ENCODE measurements at places on chromosomes 6 and 20.

DNA sequence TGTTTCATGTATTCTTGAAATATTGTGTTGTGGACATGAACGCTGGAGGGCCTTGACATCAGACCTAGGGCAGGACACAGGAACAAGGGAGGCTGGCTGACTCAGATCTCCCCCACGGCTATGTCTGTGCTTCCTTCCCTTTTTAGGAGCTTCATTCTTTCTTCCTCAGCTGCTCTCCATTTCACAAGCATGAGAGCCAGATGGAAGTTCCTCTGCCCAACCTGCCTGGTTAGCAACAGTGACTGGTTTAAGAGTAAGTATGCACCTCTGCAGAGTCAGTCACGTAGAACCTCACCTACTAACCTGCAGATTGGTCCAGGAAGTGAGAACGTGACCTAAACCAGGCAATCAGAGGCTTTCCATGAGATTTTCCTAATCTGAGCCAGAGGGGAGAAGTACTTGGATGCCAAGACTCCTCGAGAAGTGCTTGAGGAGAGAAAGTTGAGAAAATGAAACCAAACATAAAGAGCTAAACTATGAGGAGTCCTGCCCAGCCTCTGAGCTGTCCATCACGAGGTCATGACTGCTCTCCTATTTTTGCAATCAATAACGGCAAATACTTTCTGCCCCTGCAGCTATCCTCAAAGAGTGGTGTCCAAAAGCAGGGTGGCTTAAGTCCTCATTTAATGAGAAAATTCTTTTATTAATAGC lies 465.2 kb upstream of the CITED2 start:
- no peaks in the 10 kb centered on the region for H3K4me1 ChIP-seq
- no peak overlapping the region for H3K4me3 ChIP-seq
- H3K36me3 ChIP-seq: no peaks in the 10 kb centered on the region
- no peaks in the 10 kb centered on the region for H3K27me3 ChIP-seq

DNA sequence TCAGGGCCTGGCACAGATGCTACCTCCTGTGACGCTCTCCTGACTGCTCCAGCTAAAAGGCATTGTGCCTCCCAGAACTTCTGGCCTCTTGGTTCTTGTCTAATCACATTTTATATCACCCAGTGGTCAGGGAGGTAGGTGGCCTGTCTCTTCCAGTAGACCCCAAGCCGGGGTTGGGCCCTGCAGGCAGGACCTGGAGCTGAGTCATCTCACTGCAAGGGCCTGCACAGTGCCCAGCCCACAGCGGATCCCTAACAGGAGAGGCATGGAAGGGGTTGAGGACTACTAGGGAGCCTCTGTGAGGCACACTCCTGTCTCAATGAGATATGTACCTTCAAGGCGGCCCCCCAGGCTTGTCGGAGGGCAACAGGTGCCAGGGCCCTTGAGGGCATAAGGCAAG lies 6.4 kb downstream of the LEMD2 start:
- H3K27ac ChIP-seq: no peak overlapping the region
- peaks cover 99% of the 10 kb centered on the region for H3K36me3 ChIP-seq
- H3K4me3 ChIP-seq: no peak overlapping the region
- H3K27me3 ChIP-seq: no peaks in the 10 kb centered on the region

GRCh38 chr6:138227316-138227781 lies 9.1 kb upstream of the PBOV1 start:
- no peak overlapping the region for H3K4me3 ChIP-seq
- no peak for DNase-seq
- no peaks in the 10 kb centered on the region for H3K36me3 ChIP-seq

GRCh38 chr6:159929819-159930218 lies 39.0 kb downstream of the MAS1 start:
- no peak for DNase-seq
- no peaks in the 10 kb centered on the region for H3K4me1 ChIP-seq
- no peak overlapping the region for H3K4me3 ChIP-seq
- H3K27ac ChIP-seq: no peak overlapping the region
- no peaks in the 10 kb centered on the region for H3K27me3 ChIP-seq

GRCh38 chr6:133948472-133948871 lies 4.6 kb upstream of the TBPL1 start:
- H3K27ac ChIP-seq: no peak overlapping the region
- DNase-seq: no peak
- no peak overlapping the region for H3K4me3 ChIP-seq
- H3K4me1 ChIP-seq: peaks cover 13% of the 10 kb centered on the region
- no peaks in the 10 kb centered on the region for H3K36me3 ChIP-seq

DNA sequence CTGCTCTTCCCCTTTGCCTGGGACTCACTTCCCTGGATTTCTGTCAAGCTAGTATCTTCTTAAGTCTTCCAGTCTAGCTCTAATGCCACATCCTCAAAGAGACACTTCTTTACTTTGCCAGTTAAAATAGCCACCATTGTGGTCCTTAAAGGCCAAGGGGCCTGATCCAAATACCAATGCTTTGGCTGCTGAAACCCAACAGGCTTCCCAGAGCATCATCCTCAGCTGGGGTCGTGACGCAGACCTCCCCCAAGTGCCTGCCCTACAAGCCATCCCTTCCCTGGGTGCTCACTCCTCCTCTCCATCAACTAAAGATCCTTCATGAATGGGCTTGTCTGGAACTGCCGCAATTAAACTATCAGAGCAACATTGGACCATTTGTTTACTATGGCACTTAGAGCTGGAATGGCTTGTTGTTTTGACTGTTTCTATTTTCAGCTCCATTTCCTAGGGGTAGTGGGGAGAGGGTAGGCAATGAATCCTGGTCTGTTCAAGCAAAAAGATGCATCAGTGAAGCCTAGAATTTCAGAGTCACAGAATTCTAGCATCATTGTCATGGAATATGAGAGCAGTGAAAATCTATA lies 79.6 kb upstream of the SIRPA start:
- DNase-seq: no peak
- H3K4me1 ChIP-seq: peaks cover 27% of the 10 kb centered on the region
- no peaks in the 10 kb centered on the region for H3K36me3 ChIP-seq
- peaks cover 31% of the 10 kb centered on the region for H3K27me3 ChIP-seq
- H3K27ac ChIP-seq: no peak overlapping the region
- no peak overlapping the region for H3K4me3 ChIP-seq

DNA sequence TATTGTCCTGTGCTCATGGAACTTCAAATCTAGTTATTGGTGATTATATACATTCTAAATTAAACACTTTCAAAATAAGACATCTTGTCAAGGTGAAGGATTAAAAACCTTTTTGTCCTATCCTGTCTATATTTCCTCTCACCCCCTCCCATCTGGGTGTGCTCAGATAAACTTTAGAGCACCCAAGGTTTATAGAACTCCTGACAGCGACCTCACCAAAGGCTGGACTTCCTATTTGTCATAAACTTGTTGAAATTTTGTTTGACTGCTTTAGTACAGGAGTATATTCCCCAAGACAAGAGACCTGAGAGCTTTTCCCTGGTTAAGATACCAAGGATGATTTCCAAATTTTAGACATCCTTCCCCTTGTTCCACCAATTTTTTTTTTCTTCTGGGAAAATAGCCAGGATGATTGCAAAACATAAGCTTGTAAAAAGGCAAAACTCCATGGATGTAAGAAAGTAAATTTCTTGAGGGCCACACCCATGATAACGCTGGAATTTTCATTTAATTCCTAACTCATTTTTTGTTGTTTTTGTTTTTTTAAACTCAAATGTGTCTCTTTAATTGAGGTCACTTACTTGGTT lies 33.0 kb downstream of the CARMIL1 start:
- H3K36me3 ChIP-seq: no peaks in the 10 kb centered on the region
- H3K4me1 ChIP-seq: no peaks in the 10 kb centered on the region
- DNase-seq: no peak
- H3K4me3 ChIP-seq: no peak overlapping the region

GRCh38 chr6:32154514-32155161 lies 697 bp downstream of the PPT2 start:
- peak; percentile 75 for DNase-seq
- H3K4me1 ChIP-seq: peaks cover 25% of the 10 kb centered on the region
- peak overlapping the region; percentile 77 for H3K4me3 ChIP-seq

GRCh38 chr6:83815631-83816272 lies 37.4 kb upstream of the RIPPLY2 start:
- H3K27me3 ChIP-seq: no peaks in the 10 kb centered on the region
- no peaks in the 10 kb centered on the region for H3K36me3 ChIP-seq
- no peak for DNase-seq
- no peak overlapping the region for H3K27ac ChIP-seq
- H3K4me3 ChIP-seq: no peak overlapping the region

- H3K27ac ChIP-seq: no peak overlapping the region
- H3K27me3 ChIP-seq: no peaks in the 10 kb centered on the region
- H3K36me3 ChIP-seq: no peaks in the 10 kb centered on the region
Measured at GRCh38 chr6:149834513-149835481, 29.4 kb downstream of the LRP11 start.

GRCh38 chr20:844473-845225 lies 11.1 kb downstream of the FAM110A start:
- H3K4me3 ChIP-seq: no peak overlapping the region
- H3K4me1 ChIP-seq: peaks cover 9% of the 10 kb centered on the region
- peak; percentile 84 for DNase-seq

GRCh38 chr20:63968928-63969760 lies 586 bp downstream of the ZNF512B start:
- peak; percentile 72 for DNase-seq
- no peaks in the 10 kb centered on the region for H3K27me3 ChIP-seq
- H3K4me3 ChIP-seq: peak overlapping the region; percentile 79
- H3K4me1 ChIP-seq: peaks cover 19% of the 10 kb centered on the region
- H3K36me3 ChIP-seq: peaks cover 43% of the 10 kb centered on the region
- H3K27ac ChIP-seq: peak overlapping the region; percentile 87

DNA sequence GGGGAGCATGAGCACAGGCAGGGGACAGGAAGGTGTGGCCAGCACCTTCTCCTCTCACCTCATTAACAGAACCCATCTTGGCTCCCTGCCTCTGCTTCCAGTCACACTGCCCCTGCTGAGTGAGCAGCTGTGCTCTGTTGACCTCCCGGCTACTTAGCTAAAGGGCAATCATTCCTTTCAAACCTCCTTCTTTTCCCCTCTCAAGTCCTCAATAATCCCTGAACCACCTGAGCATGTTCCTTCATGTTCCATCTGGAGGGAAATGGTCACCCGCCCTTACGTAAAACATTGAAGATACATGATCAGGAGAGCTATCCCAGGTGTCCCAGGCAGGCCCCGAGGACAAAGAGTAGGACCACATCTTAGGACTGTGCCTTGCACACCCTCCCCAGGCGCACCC lies 21.7 kb upstream of the MRPS10 start:
- H3K27me3 ChIP-seq: no peaks in the 10 kb centered on the region
- H3K4me3 ChIP-seq: no peak overlapping the region
- H3K27ac ChIP-seq: no peak overlapping the region
- DNase-seq: no peak
- H3K36me3 ChIP-seq: peaks cover 18% of the 10 kb centered on the region
- H3K4me1 ChIP-seq: no peaks in the 10 kb centered on the region

GRCh38 chr20:5024103-5024502 lies 22.8 kb upstream of the SLC23A2 start:
- no peak overlapping the region for H3K4me3 ChIP-seq
- no peak for DNase-seq
- no peak overlapping the region for H3K27ac ChIP-seq
- no peaks in the 10 kb centered on the region for H3K4me1 ChIP-seq

DNA sequence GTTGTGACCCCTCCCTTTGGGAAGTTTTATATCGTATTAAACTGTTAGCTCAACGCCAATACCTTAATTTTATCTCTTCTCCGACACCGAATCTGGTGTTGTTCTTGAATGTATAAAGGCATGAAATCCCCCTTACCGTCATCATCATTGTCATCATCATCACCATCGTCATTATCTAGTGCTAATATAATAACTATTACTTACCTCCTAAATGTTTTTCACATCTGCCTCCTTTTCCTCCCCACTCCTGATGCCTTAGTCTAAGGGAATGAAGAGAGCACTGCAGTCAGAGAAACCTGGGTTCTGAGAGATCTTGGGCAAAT lies 677 bp upstream of the ZBTB24 start:
- no peak overlapping the region for H3K27ac ChIP-seq
- no peak overlapping the region for H3K4me3 ChIP-seq
- H3K27me3 ChIP-seq: no peaks in the 10 kb centered on the region
- peaks cover 47% of the 10 kb centered on the region for H3K4me1 ChIP-seq

GRCh38 chr6:151130329-151130728 lies 109.4 kb upstream of the AKAP12 start:
- H3K27me3 ChIP-seq: no peaks in the 10 kb centered on the region
- H3K36me3 ChIP-seq: no peaks in the 10 kb centered on the region
- no peak overlapping the region for H3K4me3 ChIP-seq
- DNase-seq: no peak
- no peak overlapping the region for H3K27ac ChIP-seq

GRCh38 chr20:56731476-56731875 lies 102.4 kb downstream of the TFAP2C start:
- H3K4me3 ChIP-seq: no peak overlapping the region
- no peaks in the 10 kb centered on the region for H3K27me3 ChIP-seq
- no peak for DNase-seq
- H3K36me3 ChIP-seq: no peaks in the 10 kb centered on the region
- no peak overlapping the region for H3K27ac ChIP-seq

- H3K4me3 ChIP-seq: no peak overlapping the region
- no peak for DNase-seq
- H3K27ac ChIP-seq: no peak overlapping the region
Measured at GRCh38 chr6:150841697-150842096, 23.8 kb upstream of the MTHFD1L start.

DNA sequence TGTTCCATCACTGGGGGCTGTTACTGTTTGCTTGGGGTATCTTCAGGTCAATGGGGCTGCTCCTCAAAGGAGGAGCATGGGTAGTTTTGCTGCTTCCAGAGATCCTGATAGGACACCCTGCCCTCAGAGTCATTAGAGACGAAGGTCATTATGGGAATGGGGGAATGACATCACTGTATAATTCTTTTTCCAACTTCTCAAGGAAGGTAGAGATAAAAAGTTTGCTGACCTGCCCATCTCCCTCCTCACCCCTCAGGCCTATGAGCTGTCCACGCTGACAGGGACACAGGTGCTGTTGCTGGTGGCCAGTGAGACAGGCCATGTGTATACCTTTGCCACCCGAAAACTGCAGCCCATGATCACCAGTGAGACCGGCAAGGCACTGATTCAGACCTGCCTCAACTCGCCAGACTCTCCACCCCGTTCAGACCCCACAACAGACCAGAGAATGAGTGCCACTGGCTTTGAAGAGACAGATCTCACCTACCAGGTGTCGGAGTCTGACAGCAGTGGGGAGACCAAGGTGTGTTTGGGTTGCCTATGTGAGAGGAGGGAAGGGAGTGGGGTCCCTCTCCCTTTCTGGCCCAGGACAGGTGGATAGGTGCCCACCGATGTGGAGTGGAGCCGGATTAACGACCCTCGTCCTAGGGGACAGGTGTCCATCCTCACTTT lies 2.7 kb downstream of the SRF start:
- peaks cover 45% of the 10 kb centered on the region for H3K4me1 ChIP-seq
- H3K4me3 ChIP-seq: peak overlapping the region; percentile 80
- no peak for DNase-seq
- H3K36me3 ChIP-seq: peaks cover 50% of the 10 kb centered on the region
- no peaks in the 10 kb centered on the region for H3K27me3 ChIP-seq

DNA sequence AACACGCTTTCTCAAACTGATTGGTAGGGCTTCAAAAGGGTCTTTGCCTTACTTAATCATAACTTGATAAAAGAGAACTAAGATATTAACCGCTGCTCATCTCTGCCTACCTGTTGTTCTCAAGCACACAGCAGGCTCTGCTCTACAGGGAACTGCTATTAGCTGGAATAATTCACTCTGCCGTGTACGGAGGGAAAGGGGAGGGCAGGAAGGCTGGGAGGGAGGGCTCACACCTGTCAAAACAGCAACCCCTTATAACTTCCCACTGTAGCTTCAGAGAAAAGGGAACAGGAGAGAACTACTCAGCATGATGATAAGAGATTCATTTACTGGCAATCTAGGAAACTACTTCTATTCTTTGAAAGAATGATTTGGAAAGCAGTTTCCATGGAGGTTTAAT lies 75.1 kb downstream of the ZMYND8 start:
- no peak for DNase-seq
- no peak overlapping the region for H3K4me3 ChIP-seq
- no peak overlapping the region for H3K27ac ChIP-seq
- no peaks in the 10 kb centered on the region for H3K27me3 ChIP-seq
